ENCODE measurements at places on chromosomes 6 and 20. TPM values are rescaled to one million over a fixed set of nuclear protein-coding genes. Genes with fewer than 3 reads are reported as not detected.

- peak; percentile 93 for DNase-seq
Observed at GRCh38 chr6:31087494-31088089, 24.8 kb downstream of the C6orf15 start.

LHFPL5 gene
- not detected for total RNA-seq

GRCh38 chr6:137495703-137496336, 1.6 kb upstream of the OLIG3 start:
- DNase-seq = no peak

GRCh38 chr6:118260833-118261232, 287.3 kb upstream of the PLN start:
- no peak for DNase-seq

ATP9A gene
- 15.7 TPM for total RNA-seq

RFX6 gene
- not detected for total RNA-seq

FAM209B gene
- not detected for total RNA-seq

All from G401 (cell line).